HuH-7 (cell line): ENCODE measurements at places on chromosomes 11 and 22.

DNA sequence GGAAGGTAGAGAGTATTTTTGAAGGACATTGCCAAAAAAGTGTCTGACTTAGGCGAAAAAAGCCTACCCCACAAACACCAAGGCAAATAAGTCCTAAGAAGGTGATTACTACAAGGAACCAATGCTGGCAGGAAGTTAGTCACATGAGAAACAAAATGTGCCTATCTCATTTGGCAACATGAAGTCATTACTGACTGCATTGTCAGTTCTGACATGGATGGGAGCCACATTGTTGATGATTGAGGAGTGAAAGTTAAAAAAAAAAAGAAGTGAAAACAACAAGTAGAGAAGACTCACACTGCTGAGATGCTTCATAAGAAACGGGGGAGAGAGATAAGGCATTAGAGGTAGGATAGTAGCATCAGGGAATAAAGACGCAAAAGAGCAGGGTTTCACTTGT, 141.5 kb upstream of the FAT3 start:
- DNase-seq = no peak

DNA sequence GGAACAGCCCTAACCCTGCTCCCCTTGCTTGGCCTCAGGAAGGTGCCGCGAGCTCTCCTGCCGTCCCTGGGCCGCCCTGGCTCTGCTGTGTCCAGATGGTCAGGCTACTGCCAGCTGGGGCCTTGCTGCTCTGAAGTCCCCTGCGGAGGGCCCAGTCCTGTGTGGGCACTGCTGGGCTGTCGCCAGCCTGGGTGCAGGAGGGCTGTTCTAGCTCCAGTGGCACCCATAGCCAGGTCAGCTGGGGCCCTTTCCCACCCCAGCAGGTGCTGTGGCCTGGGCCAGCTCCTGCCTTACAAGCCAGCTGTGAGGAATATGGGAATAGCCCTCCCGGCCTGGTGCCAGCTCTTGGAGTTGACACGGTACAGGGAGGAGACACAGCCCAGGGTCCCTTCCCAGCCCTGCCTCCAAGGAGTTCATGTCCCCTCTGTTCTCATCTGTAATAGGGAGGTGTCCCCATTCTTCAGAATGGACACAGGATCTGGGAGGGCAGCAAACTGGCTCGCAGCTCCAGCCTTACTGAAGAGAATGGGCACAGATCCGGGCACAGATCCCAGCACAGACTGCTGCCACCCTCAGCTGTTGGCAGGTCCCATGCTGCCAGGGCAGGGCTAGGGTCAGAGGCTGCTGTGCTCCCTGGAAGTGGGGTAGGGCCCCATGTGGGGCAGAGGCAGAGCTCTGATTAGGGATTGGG, 3.9 kb downstream of the DERL3 start:
- no peak for DNase-seq

DNA sequence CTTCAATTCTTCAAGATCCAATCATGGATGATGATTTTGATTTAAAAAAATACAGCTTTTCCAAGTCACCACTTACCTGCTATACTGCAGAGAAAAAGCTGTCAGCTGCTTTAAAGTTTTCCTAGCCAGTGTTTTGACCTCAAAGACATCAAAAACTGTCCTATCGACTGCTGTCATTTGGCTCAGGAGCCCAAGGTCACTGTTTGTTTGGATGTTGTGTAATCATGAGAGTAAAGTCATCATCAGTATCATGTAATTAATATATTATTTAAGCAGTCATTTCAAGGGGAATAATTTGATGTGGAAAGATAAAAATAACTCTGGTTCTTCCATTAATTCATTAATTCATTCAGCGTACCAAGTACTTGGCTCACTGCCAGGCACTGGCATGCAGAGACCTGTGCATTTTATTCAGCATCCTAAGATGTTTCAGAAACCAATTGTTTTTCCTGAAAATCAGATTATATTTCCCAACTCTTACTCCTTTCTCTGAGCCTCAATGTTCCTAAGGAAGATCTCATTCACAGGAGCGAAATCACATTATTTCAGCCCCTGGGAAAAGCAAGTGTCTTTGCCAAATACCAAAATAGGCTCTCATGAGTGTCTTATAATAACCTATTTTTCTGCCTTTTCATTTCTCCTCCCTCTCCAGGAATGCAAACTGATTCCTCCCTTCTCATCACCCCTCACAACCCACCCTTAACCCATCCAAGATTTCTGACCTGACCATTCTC, 59.9 kb downstream of the SLC1A2 start:
- no peak for DNase-seq

- no peak for DNase-seq
Measured at GRCh38 chr11:60985991-60986915, 14.8 kb downstream of the CD6 start.

DNA sequence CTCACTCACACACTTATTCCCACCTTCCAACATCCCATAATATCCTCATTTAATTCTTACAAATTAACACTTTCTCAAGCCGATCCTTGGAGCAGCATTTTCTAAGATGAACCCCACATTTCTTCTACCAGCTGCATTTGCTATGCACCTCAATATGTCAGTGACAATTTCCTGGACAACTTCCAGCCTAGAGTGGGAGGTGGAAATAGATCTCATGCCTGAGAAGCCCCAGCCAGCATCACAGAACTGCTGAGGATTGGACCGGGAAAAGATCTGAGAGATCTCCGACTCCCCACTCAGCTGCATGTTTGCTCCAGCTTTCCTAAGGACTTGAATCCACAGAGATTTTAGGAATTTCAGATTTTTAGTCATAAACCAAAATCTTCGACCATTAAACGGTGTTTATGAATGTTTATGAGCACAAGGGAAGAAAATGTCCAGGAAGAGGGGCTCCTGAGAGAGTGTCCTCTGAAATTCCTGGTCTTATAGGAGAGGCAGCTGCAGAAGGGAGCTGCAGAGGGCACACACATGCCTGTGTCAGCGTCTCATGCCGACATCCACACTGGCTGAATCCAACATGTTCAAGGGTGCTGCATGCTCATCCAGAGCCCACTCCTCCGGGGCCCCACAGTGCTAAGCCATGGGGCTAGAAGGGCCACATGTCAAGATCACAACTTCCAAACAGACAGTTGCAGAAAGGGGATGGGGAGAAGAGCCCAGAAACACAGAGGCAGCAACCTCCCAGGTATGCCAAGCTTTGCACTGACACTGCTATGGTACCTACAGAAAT, 68.6 kb downstream of the MICAL3 start:
- no peak for DNase-seq

GRCh38 chr11:33060271-33060670, 20.9 kb downstream of the TCP11L1 start:
- DNase-seq = no peak

GRCh38 chr11:67572747-67573419, 10.7 kb upstream of the GSTP1 start:
- DNase-seq = peak; percentile 76
